NCI-H1417 treated with DMSO at 0.1 percent for 48 hours (cell line): ENCODE measurements at places on chromosomes 4 and X.

DNA sequence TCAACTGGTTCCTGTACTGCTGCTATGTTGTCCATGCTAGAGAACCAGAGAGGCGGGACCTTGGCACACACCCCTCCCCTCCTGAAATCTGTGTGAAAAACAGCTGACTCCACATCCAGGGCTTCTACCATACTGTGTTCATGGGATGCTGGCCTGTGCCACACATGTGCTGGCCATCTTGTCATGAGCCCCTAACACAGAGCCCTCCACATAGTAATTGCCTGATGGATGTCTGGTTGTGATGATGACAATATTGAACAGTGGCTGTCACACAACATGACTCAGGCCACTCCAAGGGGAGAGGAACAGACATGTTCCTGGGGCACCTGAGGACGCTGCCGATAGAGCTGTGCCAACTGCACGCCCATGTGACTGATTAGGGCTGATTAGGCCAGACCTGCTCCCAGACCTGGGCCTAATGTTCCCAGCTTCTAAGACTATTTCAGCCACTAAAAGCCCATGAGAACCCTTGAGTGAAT is 13.1 kb downstream of the SLC25A5 start:
- no peak for DNase-seq

DNA sequence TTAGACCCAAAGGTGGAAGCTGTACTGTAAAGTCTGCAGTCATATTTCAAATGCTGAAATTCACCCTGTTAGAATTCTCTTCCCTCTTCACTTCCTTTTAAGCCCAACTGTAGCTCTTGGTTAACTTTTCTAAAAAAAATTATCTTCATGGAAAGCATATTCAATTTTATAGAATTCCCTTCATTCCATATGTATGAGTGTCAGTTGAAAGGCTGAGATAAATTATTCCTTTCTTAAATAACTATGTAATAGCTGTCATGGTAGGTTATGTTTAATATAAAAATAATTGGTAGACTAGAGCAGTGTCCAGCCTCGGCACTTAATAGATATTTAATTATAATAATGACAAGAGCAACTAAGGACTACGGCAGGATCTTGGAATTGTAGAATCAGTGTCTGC is 16.8 kb upstream of the ARSH start:
- no peak for DNase-seq

GRCh38 chr4:121582296-121582695 is 114.5 kb downstream of the ANXA5 start:
- no peak for DNase-seq

- DNase-seq, result no peak
Measured at GRCh38 chr4:163663454-163664225, 169.2 kb downstream of the TMA16 start.

- no peak for DNase-seq
Measured at GRCh38 chrX:107659768-107660167, 31.5 kb downstream of the PRPS1 start.

DNA sequence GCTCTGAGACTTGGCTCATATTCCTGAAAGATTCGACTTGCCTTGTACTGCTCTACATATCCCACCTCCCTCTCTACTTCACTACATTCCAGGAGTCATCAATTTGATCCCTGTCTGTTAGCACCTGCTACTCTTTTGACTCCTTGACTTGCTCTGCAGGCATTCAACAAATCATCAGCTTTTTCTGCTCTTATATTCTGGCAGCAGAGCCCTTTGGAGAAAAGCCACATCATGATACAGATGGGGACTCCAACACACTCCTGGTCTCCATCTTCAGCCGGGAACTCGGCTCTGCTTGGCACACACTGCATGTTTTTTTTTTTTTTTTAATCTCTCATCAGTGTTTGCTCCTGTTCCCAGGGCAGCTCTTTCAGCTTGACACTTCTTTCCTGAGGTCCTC is 293.2 kb upstream of the LCORL start:
- no peak for DNase-seq

GRCh38 chr4:26993539-26993938 is 132.9 kb downstream of the STIM2 start:
- no peak for DNase-seq

- DNase-seq, result no peak
Measured at GRCh38 chrX:18981124-18981807, 2.6 kb downstream of the PHKA2 start.

DNA sequence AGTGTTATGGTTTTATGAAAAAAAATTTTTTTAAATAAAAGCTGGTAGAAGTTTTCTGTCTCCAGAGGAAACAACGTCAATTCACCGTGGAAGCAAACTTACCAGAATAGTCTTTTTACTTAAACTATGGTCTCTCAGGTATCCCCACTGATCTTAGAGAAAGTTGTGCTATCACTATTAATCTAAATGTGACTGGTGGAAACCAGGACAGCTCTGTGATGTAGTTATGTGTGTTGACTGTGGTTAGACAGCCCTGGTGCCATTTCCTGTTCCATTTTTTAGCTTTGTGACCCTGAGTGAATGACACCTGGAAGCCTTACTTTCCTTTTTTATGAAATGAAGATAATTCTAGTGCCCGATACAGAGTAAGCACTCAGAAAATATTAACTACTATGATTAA is 111.8 kb upstream of the HUWE1 start:
- no peak for DNase-seq

GRCh38 chr4:610411-611261 is 14.7 kb upstream of the PDE6B start:
- DNase-seq, result no peak

DNA sequence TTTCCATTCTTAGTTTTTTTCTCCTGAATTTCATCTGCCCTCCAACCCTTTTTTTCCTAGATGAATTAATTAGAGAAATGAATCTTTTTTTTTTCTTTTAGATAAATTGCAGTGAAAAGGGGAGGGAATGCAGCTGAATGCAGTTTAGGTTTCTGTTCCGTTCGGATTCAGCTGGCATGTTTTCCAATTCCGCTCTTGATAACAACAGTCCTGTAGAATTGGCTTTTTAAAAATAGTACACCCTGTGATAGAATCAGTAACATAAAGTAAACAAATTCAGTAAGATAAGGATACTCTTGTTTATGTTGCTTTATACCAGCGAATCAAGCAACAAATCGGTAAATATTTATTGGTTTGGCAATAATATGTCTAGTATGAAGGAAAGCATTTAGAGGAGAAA is 103.5 kb downstream of the UNC5C start:
- DNase-seq, result no peak
